Endothelial cell of umbilical vein (primary cell): ENCODE measurements at places on chromosomes 13 and 19. TPM values are rescaled to one million over a fixed set of nuclear protein-coding genes. Genes with fewer than 3 reads are reported as not detected.

DNA sequence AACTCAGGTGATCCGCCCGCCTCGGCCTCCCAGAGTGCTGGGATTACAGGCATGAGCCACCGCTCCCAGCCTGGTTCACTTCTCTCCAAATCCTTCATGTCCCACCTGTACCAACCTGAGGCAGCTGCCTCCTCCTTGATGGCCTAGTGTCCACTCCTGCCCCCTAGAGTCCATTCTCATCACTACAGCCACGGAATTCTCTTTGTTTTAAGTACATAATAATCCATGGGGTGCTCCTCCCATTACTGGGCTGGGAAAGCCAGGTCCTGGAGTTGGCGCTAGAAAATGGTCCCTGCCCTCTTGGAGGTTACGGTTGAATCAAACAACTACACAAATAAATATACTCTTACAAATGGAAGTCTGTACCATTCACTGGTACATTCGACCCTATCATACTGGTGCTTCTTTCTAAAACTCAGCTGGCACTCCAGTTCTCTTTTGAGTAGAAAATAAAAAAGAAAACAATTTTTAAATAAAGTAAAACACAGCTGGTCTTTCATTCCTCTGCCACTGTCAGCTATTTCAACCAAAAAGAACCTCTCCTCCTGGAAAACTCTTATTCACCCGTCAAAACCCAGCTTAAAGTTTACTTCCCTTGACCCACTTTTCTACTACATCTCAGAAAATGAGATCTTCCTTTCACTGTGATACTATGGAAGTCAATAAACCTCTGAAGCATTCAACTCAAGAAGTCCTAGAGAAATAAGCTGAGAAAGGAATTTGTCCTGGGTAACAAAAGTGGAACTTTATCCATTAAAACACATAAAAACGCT lies 22.4 kb upstream of the ARHGEF18 start:
- H3K27ac ChIP-seq = no peak overlapping the region
- DNase-seq = peak; percentile 22
- no peaks in the 10 kb centered on the region for H3K36me3 ChIP-seq
- H3K4me1 ChIP-seq = no peaks in the 10 kb centered on the region
- H3K27me3 ChIP-seq = no peaks in the 10 kb centered on the region

The SEMA6B gene
- total RNA-seq = 166 and 176 TPM in 2 replicates

DNA sequence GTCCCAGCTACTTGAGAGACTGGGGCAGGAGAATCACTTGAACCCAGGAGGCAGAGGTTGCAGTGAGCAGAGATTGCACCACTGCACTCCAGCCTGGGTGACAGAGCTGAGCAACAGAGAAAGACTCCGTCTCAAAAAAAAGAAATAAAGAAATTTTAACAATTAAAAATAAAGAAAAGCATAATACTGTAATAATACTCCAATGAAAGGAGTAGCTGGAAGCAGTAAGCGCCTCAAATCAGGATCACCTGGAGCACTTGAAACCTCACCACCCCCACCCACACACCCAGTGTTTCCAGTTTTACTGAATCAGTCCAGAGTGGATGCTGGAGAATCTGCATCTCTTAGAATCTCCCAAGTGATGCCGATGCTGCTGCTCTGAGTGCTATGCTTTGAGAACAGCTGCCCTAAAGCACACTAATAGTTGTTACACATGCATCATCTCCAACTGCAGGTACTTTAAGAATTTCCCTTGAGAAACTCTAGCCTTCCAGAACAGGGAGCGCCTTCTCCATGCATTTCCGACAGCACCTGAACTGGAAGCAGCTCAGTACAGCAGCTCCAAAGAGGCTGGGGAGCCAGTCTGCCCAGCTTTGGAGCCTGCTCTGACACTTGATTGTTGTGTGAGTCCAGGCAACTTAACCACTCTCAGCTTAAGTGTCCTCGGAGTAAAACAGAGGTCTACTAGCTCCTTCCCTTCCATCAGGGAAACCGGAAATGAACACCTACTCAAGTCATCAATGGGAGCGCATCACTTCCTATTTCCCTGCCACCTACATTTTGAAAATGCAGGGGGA lies 2.9 kb downstream of the ABCC4 start:
- no peak overlapping the region for H3K4me3 ChIP-seq
- no peaks in the 10 kb centered on the region for H3K27me3 ChIP-seq
- H3K36me3 ChIP-seq = no peaks in the 10 kb centered on the region
- peaks cover 18% of the 10 kb centered on the region for H3K4me1 ChIP-seq
- DNase-seq = no peak

The ZNF850 gene
- 3.6 and 4.5 TPM in 2 replicates for total RNA-seq

GRCh38 chr19:28932446-28932845 lies 280.5 kb downstream of the UQCRFS1 start:
- no peak overlapping the region for H3K4me3 ChIP-seq
- no peaks in the 10 kb centered on the region for H3K4me1 ChIP-seq
- no peaks in the 10 kb centered on the region for H3K27me3 ChIP-seq
- no peak for DNase-seq
- no peak overlapping the region for H3K27ac ChIP-seq
